Astrocyte of the spinal cord (primary cell): ENCODE measurements at places on chromosomes 7 and 10.

GRCh38 chr10:11260170-11260569 is 242.5 kb downstream of the CELF2 start:
- no peak for DNase-seq

DNA sequence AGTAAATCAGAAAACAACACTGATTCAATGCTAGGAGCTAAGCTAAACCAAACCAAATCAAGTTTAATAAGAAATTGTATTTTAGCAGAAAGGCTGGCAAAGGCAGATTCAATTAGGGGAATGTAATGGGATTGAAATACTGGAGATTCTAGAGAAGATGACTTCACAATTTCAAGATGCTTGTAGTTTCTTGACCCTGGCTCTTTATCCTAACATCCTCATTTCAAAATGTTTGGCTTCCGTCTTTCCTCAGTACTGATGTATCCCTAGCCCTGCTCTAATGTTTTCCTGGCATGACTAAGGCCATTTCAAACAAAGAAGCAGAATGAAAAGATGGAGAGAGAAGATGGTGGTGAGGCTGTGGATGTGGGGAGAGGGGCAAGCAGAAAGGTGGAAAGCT is 2.7 kb upstream of the JCAD start:
- DNase-seq: peak; percentile 79

- no peak for DNase-seq
Observed at GRCh38 chr10:49735161-49735560, 27.0 kb downstream of the OGDHL start.

- peak; percentile 24 for DNase-seq
Observed at GRCh38 chr10:95208702-95209391, 14.8 kb downstream of the ACSM6 start.

DNA sequence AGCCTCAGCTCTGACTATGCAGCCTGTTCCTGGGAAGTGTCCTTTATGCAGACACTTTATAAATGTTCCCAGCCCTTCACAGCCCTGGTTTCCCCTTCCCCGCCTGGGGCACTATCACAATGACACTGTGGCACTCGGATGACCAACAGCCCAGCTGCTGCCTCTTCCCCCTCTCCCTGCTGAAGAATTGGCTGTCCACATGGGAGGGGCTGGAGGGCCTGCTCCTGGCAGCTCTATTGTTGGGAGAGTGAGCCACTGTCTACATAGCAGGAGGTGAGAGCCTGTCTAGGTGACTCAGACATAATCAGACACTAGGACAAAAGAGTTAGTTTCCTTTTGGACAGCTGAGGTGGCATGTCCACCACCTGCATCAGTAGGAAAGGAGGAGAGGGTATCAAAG is 437.5 kb downstream of the PLXNA4 start:
- peak; percentile 34 for DNase-seq

DNA sequence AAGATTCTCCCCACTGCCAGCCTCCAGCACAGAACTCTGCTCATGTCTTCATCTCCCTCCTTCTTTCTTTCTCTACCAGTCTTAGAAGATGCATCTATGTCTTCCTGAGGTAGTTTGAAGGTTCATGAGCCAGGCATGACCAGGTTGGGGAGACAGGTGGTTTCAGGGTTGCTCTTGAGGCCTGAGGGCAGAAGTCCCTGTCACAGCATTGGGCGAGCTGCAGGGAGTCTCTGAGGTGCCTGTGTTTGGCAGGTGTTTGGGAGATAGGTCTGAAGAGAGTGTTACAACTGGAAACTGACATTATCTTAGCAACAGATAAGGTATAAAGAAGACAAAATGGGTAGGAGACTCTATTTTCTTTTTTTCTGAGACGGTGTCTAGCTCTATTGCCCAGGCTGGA is 18.7 kb downstream of the PRSS2 start:
- no peak for DNase-seq

GRCh38 chr7:38681882-38682281 is 50.7 kb upstream of the AMPH start:
- no peak for DNase-seq
